ENCODE measurements at places on chromosomes 4 and X.

GRCh38 chr4:120088507-120088906 is 21.9 kb upstream of the MAD2L1 start:
- no peak for DNase-seq

- no peak for DNase-seq
Measured at GRCh38 chrX:68686097-68686977, 38.9 kb downstream of the STARD8 start.

- no peak for DNase-seq
Measured at GRCh38 chr4:721261-722168, 15.9 kb downstream of the PCGF3 start.

GRCh38 chr4:42646013-42646784 is 10.7 kb downstream of the ATP8A1 start:
- no peak for DNase-seq

DNA sequence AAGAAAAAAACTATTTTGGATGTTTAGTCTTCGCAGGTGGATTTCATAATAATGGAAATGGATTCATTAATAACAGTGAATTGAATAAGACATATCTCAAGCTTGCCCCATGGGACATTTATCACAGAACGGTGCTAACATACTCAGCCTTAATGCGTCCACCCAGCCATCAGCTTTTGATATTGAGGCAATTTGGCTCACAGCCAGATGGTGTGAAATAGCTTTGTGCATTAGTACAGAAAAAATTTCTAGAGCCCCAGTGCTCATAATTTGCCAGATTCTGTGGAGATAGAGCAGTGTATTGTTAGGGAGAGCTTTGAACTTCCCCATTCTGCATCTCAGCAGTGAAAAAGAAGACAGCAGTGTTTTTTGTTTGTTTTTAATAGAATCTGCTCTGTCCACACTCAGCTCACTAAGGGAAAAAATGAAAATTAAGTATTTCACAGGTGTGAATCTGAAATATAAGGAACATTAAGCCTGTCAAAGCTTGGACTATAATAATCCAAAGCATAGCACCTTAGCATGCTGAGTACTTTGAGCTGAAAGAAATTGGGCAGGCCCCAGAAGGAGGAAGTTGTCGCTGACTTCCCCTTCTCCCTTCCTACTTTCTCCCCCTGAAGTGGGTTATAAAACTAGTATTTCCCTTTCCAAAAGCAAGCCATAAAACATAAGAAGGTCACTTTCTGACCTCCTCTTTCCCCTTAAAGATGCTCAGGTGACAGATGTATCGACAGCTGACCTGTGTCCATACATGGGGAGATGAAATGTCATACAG is 295.8 kb downstream of the MAGEB5 start:
- no peak for DNase-seq

DNA sequence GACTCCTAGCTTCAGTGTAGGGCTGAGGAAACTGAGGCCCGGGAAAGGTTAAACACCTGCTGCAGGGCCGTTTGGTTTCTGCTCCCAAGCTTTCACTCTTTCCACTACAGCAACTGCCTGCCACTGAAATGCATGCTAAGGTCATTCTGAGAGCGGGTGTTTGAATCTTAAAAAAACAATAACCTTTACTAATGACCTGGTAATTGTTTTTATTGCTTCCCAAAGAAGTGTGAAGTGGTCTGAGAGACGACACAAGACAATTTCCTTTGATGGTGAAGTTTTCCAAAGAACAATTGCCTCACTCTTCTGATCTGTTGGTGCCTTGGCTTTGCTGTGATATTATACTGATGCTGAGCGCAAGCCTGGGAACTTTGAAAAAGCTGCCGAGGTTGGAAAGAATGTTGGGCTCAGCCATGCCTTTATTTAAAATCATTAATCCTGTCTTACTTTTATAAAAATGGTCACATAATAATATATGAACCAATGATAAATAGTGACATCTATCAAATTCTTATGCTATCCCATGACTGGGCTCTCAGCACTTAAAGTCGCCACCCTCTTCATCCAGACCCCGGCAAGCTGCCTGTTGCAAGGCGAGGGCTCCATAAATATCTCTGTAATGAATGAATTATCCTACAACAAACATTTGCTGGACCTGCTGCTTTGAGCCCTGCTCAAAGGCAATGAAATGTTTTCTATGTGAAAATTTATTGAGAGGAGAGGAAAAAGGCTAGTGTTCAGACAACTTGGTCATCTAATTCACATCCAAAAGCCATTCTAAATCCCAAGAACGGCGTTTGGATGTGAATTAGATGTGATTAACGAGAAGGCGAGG is 67.8 kb upstream of the SOD3 start:
- DNase-seq, result no peak

DNA sequence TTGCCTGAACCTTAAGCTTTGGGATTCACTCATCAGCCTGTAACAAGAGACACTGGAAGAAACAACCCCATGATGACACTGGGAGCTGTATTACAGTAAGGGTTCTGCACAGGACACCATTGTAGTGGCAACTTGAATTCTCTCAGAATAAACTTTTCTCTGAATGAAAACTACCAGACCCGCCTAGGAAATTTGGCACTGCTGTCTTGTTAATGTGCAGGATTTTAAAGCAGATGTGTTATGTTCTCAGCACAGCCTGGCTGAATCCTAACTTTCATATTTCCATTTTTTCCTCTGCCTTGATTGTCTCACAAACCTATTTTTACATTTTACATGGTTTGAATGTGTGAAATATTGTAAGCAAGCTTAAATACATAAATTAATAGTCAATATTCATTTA is 253.6 kb downstream of the UNC5C start:
- no peak for DNase-seq

DNA sequence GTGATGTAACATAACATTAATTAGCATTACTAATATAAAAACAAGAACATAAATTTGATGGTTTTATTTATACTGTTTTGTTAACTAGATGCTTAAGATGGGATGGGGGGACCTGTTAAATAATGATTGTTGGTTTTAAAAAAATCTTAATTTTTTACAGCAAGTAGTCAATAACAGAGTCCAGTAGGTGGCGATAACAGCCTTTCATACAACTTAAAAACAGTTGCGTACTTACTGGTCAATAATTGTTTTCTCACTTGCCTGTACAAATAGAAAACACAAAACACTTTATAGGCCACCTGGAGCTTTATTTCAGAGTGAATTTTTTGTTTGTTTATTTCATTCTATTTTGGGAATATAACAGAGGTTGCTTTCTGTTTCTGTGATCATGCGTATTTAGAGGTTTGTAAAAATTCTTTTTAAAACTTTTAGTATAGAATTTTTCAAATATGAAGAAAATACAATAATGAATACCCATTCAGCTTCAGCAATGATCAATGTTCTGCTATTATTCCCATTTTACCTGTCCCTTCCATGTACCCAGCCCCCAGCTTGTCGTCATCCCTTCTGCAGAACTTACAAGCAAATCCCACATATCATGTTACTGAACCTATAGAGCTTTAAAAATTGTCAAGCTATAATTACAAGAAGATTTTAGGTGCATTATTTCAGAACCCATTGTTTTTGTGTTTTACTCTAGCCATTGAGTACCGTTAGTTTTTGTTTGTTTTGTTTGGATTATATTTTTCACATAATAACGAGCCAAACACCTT is 97.1 kb downstream of the MRPL1 start:
- DNase-seq, result peak; percentile 28

DNA sequence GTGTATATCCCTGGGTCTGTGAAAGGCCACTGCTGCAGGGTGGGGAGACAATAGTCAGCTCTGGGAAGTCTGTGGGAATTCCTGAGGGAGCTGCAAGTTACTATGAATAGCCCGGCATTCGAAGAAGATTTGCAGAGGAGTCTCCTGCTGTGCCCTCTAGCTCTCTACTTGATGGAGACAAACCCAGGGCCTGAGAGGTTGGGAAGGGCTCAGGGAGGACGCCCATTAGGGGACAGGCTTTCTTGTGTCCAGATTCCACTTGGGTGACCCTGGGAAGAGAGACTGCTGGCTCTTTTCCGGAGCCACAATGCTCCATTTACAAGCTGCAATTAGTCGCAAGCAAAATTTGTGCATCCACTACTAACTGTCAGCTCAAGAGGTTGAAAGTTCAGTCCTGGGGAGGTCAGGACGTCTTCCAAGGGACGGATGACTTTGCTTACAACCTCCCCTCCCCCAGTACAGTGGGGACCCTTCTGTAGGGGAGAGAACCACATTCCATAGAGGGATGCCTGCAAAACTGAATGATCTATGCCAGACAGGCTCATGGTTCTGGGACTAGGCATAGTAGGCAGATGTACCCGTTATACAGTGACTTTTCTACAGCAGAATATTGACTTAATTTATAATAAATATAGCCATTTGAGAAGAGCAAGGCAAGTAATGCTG is 48.2 kb upstream of the PHOX2B start:
- DNase-seq, result no peak

DNA sequence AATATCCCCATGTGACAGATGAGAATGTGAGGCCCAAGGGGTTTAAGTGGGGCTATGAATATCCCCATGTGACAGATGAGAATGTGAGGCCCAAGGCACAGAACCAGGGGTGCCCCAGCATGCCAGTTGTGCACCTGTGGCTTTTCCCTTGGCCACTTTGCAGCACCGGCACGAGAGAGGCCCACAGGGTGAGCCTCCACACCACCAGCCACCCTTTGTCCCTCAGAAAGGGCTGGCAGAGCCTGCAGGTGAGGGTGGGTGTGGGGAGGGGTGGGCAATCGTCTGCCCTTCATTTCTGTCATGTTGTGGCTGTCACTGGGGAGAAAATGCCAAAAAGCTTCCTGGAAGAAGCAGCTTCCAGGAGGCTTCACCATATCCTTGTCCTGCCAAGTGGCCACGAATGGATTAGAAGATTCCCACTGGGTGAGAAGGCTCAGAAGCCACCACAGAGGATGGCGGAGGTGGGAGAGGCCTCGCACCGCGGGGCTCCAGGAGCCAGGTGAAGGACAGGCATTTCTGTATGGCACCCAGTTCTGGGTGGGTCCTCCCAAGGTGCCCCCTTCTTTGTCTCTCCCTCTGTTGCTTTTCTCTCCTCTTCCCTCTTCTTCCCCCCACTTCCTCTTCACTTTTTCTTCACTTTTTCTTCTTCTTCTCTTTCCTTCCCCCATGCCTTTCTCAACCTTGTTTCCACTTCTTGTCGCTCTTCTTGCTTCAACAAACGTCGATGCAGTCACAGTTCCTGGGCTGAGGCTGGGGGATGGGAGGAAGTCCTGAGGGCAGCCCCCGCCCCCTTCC is 469 bp upstream of the GPR78 start:
- no peak for DNase-seq

DNA sequence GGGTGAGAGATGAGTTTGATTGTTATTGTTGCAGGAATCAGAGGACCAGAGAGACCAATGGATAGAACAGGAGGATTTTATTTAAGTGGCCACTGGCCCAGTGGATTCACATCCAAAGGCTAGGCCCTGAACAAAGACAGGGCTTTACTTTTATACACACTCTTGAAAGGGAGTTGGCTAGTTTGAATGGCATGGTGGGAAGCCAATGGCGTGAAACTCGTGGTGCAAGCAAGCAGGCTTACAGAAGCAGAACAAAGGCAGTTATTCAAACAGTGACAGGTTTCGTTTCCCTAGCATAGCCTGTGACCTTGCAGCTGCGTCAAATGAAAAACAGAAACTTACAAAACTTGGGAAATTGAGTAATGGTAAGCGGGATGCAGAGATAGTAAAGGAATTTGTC is 110.2 kb upstream of the PRDX4 start:
- no peak for DNase-seq

DNA sequence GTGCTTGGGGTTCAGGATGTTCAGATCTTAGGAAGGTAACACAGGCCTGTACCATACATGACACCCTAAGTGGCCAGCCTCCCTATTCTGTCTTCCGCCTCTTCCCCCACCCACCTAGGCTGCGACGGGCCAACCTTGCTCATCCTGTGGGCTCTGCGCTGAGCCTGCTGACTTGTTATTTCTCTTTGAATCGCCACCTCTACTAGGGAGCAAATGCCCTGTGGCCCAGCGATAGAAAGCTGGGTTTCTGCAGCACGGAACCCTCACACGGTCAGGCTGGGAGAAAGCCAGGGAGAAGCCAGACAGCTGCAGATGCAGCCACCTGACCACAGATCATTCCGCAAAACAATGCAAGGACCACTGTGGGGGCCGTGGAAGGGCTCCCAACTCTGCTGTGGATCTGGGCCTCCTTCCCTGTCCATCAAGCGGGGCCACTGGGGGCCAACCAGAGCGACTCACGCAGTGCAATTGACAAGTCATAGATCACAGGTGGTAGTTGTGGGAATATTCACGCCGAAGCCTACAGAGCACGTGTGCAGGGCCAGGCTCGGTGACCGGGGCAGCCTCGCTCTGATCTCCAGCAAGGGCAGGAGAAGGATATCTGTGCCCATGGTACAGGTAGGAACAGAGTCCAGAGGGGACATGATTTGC is 227.5 kb downstream of the AFAP1 start:
- DNase-seq, result no peak

DNA sequence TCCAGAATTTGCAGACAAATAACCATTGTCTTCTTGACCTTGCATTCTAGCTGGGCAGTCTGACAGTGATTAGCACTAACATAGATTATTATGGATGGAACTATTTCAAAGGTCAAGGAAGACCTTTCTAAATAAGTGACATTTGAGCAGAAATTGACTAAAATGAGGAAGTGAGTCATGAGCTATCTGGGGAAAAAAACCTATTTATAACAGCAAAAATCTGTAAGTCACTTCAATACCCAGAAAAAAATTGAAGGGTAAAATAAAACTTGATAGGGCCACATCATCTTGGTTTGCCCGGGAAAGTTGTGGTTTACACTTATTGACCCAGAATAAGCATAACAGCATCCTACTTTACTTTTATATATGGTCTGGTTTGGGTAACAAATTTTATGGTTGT is 414.6 kb upstream of the HS3ST1 start:
- no peak for DNase-seq

DNA sequence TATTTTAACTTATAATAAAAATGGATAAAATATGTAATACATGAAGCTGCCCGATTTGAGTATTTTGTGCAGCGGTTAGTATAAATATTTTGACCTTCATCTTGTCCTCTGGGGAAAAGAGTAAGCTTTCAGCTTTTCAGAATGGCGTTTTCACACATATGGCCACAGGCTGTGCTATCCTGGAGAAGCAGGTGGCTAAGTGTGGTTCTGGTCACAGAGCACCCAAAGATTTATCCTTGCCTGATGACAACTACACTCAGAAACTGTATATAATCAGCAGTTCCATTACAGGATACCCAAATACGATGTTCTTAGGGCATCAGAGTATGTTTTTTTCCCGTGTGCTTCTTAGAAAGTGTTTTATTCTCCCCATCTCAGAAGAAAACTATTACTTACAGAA is 42.3 kb upstream of the ANK2 start:
- no peak for DNase-seq
